ENCODE measurements at places on chromosomes 2 and 18.

DNA sequence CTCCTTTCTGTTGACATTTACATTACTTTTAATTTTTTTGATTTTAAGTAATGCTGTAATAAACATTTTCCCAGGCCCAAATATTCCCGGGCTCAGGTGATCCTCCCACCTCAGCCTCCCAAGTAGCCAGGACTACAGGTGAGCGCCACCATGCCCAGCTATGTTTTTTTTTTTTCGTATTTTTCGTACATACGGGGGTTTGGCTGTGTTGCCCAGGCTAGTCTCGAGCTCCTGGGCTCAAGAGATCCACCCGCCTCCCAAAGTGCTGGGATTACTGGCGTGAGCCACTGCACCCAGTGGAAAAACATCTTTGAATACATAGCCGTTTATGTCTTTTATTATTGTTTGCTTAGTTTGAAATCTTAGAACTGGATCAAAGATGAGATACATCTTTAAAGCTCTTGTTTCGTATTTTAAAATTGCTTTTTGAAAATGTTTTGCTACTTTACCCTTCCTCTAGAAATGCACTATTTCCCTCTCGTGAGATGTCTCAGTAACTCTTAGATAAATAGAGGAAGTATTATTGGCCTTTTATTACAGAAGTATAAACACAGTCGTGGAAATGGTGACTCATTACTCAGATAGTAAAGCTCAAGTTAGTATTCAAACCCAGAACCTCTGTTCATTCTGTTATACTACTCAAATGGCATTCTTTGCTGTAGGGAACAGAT is 2.4 kb downstream of the SMCHD1 start:
- no peak for DNase-seq

DNA sequence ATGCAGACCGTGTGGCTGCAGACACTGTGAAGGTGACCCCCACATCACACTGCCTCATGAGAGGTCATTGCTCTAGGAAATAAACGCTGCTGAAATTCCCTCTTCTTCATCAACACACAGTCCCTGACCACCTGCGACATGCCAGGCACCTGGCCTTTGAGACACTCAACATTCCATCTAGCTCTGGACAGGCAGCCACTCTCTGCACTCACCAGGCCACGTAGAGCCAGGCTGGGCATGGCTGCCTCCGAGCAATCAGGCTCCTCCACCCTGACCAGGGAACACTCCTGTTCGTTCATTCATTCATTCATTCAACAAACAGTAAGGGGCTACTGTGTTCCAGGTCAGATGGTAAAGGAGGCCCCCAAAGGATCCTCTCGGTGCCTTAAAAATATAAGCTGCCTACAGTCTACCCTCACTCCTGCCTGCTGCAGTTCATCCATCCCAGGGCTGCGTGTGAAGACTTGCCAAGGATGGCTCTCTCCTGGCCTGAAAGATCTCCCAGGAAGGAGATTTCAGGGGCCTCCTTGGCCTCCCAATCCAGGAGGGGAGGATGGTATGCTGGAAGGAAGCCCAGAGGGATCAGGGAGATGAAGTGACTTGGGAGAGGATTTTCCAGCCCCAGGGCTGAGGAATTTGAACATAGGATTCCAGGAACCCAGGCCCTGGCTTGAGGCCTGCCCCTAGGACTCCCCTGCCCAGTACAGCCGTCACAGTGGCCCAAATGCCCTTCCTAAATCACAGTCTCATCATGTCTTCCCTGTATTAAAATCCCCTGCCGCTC is 66.7 kb downstream of the TNS1 start:
- no peak for DNase-seq

DNA sequence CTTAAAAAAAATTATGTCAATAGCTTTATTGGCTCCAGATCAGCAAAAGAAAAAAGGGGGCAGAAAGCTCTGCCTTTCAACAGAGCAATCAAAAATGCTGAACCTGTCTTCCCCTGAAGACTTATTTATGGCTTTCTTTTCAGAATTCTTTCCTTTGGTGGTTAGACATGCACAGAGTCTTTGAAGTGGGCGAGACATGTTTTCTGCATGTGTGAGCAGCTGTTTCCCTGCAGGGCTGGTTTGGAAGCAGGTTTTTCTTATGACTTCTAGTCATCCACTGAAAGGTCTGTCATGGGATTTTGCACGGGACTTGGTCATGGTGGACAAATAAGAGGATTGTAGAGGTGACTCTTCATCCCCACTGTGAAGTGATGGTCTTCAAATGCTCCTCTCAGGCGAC is 160.3 kb downstream of the VAPA start:
- no peak for DNase-seq

DNA sequence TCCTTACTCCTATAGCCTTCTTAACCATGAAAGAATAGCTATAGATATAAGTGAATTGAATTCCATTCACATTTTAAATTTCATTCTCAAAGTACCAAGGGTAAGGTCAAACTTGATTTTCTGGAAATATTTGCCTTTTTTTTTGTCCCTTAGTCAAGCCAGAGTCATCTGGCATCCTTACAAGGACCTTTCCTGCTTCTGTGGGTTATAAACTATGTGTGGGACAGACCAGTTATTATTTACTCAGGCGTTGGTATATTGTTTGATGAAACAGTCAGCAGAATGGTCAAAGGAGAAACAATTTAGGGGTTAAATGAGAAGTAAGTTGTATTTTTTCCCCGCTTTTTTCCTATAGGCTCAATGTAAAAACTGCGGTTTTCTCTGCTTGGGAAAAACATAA is 1103.2 kb upstream of the ZEB2 start:
- DNase-seq = no peak

GRCh38 chr2:9099341-9099751 is 95.9 kb upstream of the MBOAT2 start:
- DNase-seq = peak; percentile 12

DNA sequence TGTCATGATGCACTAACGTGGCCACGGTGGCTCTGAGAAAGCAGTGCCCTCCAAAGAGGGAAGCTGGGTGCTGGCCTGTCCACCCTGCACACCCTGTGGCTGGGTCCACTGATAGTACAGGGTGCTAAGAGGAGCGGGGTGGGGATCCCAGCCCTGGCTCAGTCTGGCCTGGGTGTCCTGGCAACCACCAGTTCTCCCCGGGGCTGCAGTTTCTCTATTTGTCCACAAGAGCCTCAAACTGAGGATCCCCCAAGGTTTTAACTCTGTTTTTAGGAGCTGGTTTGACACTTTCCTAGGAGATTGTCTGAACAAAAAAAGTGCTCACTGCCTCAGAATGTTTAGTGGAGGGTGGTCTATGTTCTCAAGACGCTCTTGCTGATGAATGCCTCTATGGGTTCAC is 29.0 kb downstream of the EDAR start:
- DNase-seq = no peak

- DNase-seq = no peak
Measured at GRCh38 chr2:152176113-152176714, 651 bp upstream of the STAM2 start.

- DNase-seq = no peak
Measured at GRCh38 chr2:218298314-218298875, 6.1 kb upstream of the TMBIM1 start.

DNA sequence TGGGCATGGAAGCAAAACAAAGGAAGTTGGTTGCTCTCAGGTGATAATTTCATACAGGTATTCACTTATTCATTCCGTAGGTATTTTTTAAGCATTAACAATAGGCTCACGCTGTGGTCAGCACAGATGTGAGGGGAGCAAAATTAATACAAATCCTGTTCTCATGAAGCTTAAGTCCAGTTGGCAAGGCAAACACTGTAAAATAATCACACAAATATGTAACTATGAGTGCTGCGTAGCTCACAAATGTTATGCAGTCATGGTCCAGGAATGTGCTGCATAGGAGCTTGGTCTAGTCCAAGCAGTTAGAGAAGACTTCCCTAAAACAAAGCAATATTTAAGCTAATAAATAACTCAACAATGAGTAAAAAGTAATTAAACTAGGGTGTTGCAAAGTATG is 23.9 kb downstream of the SP5 start:
- DNase-seq = no peak

- DNase-seq = peak; percentile 61
Measured at GRCh38 chr2:237421542-237422116, 7.7 kb upstream of the COL6A3 start.

GRCh38 chr2:177998006-177998405 is 74.6 kb downstream of the PDE11A start:
- DNase-seq = no peak

- DNase-seq = no peak
Measured at GRCh38 chr2:120134263-120134662, 88.9 kb downstream of the TMEM185B start.

DNA sequence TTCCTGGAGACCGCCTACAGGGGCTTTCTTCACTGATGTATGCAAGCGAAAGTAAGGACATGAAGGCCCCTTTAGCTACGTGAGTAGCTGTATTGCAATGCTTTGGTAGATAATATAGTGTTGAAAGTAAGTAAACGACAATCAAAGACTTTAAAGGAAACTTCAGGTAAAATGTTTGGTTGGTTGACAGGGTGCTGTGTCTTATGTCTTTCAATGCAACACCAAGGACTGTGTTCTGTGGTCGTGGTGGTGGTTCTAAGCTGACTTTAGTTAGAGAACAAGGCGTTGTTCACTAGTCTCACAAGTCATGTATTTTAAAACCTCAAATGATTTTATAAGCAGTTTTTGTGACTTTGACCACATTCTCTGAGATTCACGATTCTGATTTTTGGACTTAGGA is 58.0 kb upstream of the CABYR start:
- DNase-seq = no peak

DNA sequence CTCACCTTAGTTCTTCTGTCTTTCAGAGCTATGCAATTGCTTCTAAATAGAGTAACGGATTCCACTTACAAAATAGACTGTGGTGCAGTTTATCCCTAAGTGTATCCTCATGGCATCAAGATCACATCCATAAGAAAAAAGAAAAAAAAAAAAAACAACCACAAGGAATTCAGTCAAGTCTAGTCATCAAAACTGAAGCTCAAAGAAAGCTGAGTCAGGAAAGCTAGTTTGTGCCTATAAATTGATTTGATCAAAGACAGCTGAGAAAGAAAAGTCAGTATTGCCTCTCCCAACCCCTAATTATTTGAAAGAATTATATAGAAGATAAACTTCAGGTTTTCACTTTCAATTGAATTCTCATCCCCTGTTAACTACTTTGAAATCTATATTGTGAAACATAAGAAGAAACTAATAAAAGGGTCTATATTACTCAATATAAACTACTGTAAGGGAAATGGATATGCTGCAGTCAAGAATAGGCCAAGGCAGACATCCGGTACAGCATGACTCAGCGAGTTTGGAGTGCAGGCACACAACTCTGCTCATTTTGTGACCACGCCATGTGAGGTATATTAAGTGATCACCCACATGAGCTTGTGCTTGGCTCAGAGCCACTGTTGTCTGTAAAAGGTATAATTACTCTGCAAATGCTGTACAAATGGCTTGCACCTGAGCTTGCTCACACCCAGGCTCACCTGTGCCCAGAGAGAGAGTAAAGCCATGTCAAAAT is 568.1 kb upstream of the CRIM1 start:
- no peak for DNase-seq
